Testis (tissue), 5 donors: ENCODE measurements at places on chromosomes 7 and 10. TPM values are rescaled to one million over a fixed set of nuclear protein-coding genes. Genes with fewer than 3 reads are reported as not detected.

The TEX47 gene
- 8.9 TPM for total RNA-seq

The ASZ1 gene
- 18.1 TPM for total RNA-seq

The PCGF5 gene
- total RNA-seq: 36.8 TPM

The SH2D4B gene
- 0.55 TPM for total RNA-seq

The LCOR gene
- 40.0 TPM for total RNA-seq

GRCh38 chr10:126135941-126136595, 239.7 kb downstream of the FANK1 start:
- H3K27me3 ChIP-seq: no peaks in the 10 kb centered on the region
- peaks cover 4% of the 10 kb centered on the region for H3K4me1 ChIP-seq
- H3K27ac ChIP-seq: no peak overlapping the region
- H3K4me3 ChIP-seq: no peak overlapping the region
- H3K36me3 ChIP-seq: no peaks in the 10 kb centered on the region
- no peak for DNase-seq

DNA sequence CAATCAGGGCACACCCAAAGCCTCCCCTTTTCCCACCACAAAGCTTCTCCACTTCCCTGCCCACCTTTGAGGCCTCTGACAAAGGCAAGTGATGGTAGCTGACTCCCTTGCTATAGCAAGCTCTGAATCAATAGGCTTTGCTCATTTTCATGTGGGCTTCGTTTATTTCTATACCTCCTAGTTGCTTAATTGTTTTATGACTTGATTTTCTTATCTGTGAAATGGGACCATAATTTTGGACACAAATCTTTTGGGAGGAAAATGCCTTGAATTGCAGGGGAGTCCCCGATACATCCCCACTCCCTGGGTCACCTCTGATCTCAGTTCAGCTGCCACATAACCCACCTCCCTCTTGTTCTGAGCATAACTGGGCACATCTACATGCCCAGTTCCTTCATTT, 13.7 kb upstream of the DLG5 start:
- H3K27ac ChIP-seq: no peak overlapping the region
- DNase-seq: no peak
- no peak overlapping the region for H3K4me3 ChIP-seq
- H3K4me1 ChIP-seq: peaks cover 17% of the 10 kb centered on the region
- H3K27me3 ChIP-seq: no peaks in the 10 kb centered on the region

- H3K27ac ChIP-seq: no peak overlapping the region
- H3K36me3 ChIP-seq: no peaks in the 10 kb centered on the region
- peaks cover 8% of the 10 kb centered on the region for H3K4me1 ChIP-seq
- no peak for DNase-seq
- H3K27me3 ChIP-seq: no peaks in the 10 kb centered on the region
Observed at GRCh38 chr10:117135026-117135372, 3.1 kb downstream of the VAX1 start.

- H3K27me3 ChIP-seq: no peaks in the 10 kb centered on the region
- H3K4me1 ChIP-seq: no peaks in the 10 kb centered on the region
- H3K36me3 ChIP-seq: no peaks in the 10 kb centered on the region
- H3K4me3 ChIP-seq: no peak overlapping the region
Observed at GRCh38 chr10:86193841-86194240, 172.8 kb downstream of the GRID1 start.

GRCh38 chr10:126177417-126178030, 210.8 kb downstream of the ADAM12 start:
- H3K36me3 ChIP-seq: no peaks in the 10 kb centered on the region
- H3K27ac ChIP-seq: no peak overlapping the region
- H3K4me3 ChIP-seq: no peak overlapping the region
- H3K4me1 ChIP-seq: peaks cover 7% of the 10 kb centered on the region

DNA sequence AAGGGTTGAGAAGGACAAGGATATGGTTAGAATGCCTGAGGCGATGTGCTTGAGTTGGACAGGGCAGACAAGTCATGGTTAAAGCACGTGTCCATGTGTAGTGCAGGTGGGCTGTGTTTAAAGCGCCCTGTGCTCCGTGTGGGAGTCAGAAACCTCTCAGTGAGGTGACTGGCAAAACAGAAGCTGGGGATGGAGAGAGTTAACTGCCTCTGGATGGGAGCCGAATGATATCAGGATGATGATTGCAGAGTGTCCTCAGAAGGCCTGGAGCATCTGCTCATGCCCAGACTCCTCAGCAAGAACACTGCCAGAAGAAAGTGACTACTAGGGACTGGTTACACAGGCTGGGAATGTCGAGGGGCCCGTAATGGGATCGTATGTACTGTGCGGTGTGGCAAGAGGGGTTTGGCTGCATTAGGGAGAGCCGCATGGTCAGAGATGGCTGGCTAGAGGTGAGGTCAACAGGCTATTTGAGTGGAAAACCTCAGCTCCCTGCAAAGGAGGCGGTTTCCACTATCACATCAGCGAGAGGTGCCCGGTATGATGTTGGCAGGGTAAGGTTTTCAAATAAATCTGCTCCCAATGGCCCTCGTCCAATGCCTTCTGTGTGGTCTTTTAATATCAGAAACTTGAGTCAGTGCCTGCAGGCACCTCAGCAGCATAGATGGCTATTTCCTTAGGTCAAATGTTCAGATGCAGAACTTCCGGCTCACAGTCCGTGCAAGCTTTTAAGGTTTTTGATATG, 26.1 kb upstream of the MRC1 start:
- no peaks in the 10 kb centered on the region for H3K27me3 ChIP-seq
- H3K4me3 ChIP-seq: no peak overlapping the region
- no peak overlapping the region for H3K27ac ChIP-seq
- DNase-seq: no peak
- no peaks in the 10 kb centered on the region for H3K4me1 ChIP-seq

GRCh38 chr10:13512564-13512963, 16.2 kb downstream of the BEND7 start:
- H3K27ac ChIP-seq: no peak overlapping the region
- no peaks in the 10 kb centered on the region for H3K36me3 ChIP-seq

GRCh38 chr10:132164761-132165278, 21.9 kb upstream of the DPYSL4 start:
- H3K27me3 ChIP-seq: no peaks in the 10 kb centered on the region
- no peak overlapping the region for H3K4me3 ChIP-seq
- no peak overlapping the region for H3K27ac ChIP-seq
- peaks cover 12% of the 10 kb centered on the region for H3K4me1 ChIP-seq
